ENCODE measurements at places on chromosomes 3 and 15.

GRCh38 chr15:67108122-67108961 lies 42.9 kb downstream of the SMAD3 start:
- DNase-seq = no peak

GRCh38 chr3:126542340-126543241 lies 16.1 kb downstream of the C3orf22 start:
- no peak for DNase-seq

GRCh38 chr3:197417441-197417840 lies 119.0 kb upstream of the DLG1 start:
- DNase-seq = no peak

GRCh38 chr15:73227433-73228056 lies 141.2 kb downstream of the HCN4 start:
- no peak for DNase-seq

GRCh38 chr15:85154061-85154460 lies 172.4 kb downstream of the PDE8A start:
- no peak for DNase-seq
